Astrocyte (in vitro differentiated cells and primary cell): ENCODE measurements at places on chromosomes 12 and 14.

DNA sequence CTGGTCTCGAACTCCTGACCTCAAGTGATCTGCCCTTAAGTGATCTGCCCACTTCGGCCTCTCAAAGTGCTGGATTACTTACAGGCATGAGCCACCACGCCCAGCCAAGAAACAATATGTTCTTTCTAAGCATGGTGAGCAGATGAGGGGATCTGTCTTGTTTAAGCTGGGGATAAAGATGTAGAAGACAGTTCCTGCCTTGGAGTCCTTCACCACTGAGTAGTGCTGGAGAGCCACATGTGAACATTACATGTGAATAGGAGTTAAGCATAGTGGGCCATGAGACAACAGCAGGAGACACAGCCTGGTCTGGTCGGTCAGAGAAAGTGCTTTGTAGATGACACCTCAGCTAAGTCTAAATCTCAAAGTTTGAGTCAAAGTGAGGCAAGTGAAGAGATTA is 26.0 kb downstream of the TMBIM6 start:
- DNase-seq = no peak

GRCh38 chr14:36659010-36659821 is 2.4 kb upstream of the PAX9 start:
- no peak for DNase-seq

GRCh38 chr14:105098316-105098715 is 33.1 kb upstream of the GPR132 start:
- DNase-seq = no peak

- peak; percentile 65 for DNase-seq
These were observed 17.8 kb upstream of the CD9 start for GRCh38 chr12:6182279-6182898.

DNA sequence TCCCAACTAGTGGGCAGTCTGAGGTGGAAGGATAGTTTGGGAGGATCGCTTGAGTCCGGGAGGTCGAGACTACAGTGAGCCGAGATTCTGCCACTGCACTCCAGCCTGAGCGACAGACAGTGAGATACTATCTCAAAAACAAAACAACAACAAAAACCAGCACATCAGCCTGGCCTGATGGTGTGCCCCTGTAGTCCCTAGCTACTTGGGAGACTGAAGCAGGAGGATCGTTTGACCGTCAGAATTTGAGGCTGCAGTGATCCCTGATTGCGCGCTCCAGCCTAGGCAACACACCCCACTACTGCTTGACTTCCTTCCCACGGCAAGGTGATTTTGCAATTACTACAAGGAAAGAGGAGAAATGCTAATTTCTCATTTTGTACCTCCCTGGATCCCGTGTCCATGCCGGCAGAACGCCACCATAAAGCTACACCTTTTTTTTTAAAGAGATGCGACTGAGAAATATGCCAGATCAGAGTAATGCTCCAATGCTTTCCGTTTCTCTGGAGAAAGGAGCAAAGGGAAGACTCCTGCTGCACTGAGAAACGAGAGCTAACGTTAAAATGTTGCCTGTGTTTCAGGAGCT is 672 bp upstream of the SCFD1 start:
- DNase-seq = no peak

DNA sequence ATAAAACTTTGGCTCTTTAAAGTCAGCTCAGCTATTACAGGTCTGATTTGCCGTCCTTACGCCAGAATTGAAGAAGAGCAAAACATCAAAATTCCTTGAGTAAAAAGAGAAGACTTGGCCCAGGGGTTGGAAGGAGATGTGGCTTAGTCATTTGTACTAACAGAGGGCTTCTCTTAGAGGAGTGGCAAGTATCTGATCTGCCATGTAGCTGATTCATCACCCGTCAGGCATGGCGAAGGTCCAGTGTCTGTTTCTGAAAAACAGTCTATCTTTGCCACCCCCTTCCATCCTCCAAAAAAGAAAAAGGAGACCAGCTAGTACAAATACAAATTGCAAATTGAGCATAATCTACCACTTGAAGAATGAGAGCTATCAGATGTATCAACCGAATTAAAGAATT is 91.9 kb downstream of the RAD52 start:
- DNase-seq = peak; percentile 76

DNA sequence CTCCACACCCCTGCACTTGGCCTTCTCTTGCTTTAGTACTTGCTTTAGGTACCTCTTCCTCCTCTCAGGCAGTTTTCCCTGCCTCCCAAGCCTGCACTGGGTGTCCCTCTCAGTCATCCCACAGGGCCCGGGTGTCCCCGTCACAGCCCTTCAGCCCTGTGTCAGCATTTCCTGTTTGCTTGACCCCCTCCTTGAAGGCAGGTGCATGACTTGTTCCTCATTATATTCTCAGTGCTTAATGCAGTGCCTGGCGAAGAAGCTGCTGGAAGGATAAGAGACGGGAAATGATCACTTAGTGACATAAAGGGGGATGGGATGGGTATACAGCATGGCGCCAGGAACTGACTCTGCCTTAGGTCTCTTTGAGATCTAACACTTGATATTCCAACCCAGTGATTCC is 61.5 kb downstream of the IQSEC3 start:
- no peak for DNase-seq

DNA sequence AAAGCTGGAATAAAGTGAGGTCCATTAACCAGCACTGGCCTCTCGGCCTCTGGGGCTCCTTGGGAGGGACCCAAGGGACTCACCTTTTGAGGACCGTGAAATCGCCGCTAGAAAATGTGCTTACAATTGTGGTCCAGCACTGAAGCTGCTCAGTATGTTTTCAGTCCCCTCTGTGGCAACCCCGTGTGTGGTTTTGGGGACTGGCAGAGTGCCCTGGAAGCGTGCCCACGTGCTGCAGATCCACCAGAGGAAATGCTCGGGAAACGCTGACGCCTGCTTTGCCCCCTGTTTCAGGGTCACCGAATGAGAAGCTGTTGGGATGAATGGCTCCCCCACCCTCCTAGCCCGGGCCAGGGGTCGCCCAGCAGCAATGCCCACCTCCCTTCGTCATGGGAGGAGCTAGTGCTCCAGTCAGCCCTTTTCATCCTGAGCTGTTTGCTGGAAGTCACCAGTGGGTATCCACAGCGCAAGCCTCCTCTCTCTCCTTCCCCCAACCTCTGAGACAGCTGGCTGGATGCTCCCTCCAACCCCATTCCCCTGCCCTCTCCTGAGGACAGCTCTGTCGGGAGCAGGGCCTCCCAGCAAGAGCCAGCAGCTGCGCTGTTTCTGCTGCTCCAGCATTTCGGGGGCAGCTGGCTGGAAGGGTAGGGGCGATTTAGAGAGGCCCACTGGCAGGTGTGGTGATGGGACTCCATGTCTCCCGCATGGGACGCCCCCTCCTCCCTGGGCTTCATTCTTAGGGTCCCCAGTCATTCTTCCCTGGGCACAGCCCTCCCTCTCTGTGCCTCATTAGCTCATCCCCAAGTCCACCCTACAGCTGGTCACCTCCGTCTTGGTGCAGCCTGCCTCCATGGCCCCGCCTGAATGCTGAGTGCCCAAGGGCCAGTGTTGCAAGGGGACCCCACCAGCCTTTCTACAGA is 33.2 kb upstream of the PPP1R13B start:
- DNase-seq = peak; percentile 53

DNA sequence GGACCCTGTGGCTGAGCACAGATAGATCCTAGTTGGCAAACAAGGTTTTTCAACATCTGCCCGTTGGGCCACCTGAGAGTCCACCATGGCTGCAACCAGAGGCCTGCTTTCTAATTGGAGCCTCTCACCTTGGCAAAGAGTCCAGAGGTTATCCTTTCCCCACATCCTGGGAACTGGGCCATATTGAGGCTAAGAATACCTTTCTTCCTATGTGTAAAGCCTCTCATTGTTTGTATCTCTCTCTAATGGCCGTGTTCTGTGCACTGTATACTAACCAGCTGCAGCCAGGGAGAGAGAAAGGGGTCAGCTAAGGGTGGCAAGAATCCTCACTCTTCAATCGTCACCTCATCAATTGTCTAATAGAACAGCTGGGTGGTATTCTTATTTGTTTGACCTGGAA is 79.1 kb upstream of the ST8SIA1 start:
- no peak for DNase-seq

GRCh38 chr14:60349663-60350365 is 100.8 kb downstream of the PPM1A start:
- peak; percentile 19 for DNase-seq

GRCh38 chr12:104566244-104566993 is 109.7 kb downstream of the CHST11 start:
- DNase-seq = no peak
